NCI-H1436 treated with DMSO at 0.1 percent for 48 hours (cell line): ENCODE measurements at places on chromosomes 7 and 10.

DNA sequence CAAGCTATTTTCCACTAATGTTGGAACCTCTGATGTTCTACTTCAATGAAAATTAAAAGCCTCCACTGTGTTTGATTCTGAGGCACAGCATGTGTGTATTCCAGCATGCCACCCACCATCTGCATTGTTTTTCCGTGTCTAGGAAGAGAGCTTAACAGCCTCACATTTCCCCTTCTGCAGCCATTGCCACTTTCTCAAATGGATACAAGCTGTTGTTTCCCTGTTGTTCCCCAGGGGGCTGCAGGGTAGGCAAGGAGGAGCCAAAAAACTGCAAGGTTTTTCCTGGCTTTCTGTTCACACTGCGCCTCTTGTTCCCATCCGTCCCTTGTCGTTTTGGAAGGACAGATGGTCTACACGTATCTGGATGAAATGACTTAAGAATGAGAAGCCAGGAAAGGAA is 72.3 kb upstream of the DNAJB12 start:
- DNase-seq = no peak

GRCh38 chr7:159209429-159209828 is 64.8 kb upstream of the VIPR2 start:
- no peak for DNase-seq

- DNase-seq = no peak
Observed at GRCh38 chr10:22365233-22365632, 19.9 kb downstream of the SPAG6 start.

DNA sequence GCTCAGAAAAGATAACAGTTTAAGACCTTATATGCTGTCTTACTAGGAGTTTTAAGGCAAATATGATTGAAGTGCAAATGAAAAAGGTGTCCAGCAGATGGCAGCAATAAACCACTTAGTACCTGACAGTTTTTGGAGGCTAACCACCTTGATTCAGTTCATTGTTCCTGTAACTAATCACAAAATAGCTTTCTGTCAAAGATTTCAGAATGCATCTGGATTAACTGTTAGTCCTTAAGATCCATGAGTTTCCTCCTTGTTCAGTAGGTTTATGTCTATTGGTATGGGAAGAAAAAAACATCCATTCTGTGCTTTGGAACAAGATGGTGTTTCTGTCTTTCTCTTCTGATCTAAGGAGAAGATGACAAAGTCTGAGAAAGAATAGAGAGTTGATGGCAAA is 46.6 kb downstream of the CCSER2 start:
- DNase-seq = no peak

DNA sequence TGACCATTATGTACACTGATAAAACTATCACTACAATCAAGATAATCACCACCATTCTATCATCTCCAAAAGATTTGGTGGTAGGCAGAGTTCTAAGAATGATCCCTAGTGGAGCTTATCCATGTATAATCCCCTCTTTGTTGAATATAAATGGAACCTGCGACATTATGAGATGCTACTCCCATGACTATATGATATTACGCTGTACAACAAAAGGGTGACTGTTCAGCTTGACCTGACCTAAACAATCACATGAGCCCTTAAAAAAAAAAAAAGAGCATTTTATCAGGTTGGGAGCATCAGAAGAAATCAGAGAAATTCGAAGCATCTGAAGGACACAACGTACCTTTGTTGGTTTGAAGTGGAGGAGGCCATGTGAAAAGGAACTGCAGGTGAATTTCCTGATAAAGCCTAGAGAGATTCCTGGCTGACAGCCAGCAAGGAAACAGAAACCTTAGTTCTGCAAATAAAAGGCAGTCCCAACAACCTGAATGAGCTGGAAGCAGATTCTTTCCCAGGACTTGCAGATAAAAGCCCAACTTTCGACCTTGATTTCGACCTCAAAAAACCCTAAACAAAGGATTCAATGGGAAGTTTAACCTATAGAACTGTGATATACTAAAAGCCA is 270.7 kb downstream of the ADRA2A start:
- no peak for DNase-seq

DNA sequence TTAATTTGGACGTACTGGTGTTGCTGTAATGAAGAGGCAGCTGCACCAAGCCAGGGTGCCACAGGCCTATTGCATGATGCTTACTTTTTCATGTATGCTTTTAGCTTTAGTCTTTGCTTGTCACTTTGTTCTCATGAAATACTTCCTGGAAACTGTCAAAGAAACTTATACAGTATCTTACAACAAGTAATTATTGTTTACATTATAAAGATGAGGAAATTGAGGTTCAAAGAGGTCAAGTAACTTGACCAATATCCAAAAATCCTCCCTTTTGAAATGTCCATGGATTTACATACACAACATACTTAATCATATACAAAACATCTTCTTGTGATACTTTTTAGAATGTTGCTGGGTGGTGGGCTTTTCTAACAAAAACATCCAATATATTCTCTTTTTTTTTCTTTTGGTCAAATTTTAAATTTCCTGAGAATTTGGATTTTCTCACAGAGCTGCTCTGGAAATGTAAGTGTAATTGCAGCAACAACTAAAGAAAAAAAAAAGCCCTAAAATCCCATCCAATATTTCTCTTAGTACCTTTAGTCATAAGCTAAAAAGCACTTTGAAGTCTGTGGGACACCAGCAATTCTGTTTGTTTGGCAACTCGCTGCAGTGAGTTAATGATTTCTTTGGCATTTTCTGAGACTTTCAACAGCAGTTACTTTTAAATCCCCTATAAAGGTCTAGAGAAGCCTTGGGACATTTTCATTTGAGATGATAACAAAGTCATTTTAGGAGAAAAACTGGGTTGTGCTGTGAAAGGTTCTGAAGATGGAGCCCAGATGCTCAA is 500.6 kb upstream of the IGFBP3 start:
- DNase-seq = no peak

DNA sequence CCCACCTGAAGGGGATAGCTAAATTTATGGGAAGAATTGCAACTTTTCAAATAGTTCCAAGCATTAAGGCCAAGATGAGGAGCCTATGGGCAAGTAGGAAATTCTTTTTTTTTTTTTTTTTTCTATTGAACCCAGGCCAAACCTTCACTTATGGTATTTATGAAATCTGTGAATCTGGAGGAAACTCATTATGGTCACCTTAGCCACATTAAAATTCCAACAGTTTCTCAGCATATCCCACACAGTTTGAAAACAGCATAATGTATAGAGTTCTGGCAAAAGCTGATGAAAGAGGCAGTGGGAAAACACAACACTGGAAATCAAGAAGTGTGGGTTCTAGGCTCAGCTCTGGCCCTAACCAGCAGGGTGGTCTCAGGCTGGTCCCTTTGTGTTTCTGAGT is 236.9 kb downstream of the PTEN start:
- DNase-seq = no peak

GRCh38 chr7:55036950-55037736 is 18.3 kb downstream of the EGFR start:
- DNase-seq = no peak

DNA sequence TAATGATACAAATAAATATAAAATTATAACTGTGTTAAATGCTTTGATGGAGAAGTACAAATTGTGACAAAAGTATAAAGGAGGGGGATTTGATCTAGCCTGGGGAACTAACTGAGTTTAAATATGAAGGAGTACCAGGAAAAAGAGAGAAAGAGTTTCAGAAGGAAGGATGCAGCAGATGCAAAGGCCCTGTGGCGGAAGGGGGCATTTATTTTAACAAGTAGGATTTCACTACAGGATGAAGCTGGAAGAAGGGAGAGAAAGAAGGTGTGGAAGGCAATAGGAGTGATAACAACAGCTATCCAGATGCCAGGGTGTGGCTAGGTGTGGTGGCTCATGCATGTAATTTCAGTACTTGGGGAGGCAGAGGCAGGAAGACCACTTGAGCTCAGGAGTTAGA is 55.8 kb downstream of the AKR1B1 start:
- no peak for DNase-seq

DNA sequence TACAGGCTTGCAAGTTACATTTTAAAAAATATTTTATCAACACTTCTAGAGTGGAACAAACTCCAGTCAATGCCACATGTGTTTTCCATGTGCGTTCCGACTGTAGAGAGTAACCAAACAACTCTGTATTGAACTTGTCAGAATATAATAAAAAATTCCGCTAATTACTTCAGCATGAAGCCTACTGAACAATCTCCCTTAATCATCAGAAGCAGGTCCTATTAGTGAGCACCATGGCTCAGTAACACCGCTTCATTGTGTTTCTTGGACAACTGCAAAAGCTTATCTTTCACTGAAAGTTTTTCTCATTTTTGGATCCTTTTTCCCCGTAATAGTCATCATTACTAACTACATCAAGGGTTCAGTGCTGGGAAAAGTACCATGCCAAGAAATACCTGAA is 117.0 kb downstream of the MKX start:
- DNase-seq = no peak

GRCh38 chr7:66379542-66380160 is 174.5 kb downstream of the TPST1 start:
- DNase-seq = no peak

- DNase-seq = no peak
Observed at GRCh38 chr10:130481936-130482335, 345.7 kb downstream of the GLRX3 start.

DNA sequence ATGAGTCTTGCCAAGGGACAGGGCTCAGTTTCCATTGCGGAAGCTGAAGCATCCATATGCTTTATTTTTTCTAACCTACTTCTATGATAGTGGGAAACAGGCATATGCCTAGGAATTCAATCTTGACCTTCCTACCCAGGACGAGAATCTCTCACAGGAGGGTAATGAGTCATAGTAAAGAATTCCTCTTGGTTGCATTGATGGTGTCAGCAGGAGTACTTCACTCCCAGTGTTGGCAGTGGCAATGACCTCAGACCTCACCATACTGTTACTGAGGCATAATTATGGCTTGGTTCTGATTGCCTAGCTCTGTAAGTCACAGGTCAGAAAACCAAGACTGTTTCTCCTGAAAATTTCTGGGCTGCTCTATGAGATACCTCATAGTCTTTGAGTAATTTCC is 552.9 kb downstream of the ARL4A start:
- DNase-seq = no peak

- DNase-seq = no peak
Observed at GRCh38 chr10:76430061-76430645, 998.7 kb downstream of the LRMDA start.

GRCh38 chr10:63675171-63675570 is 154.0 kb downstream of the REEP3 start:
- DNase-seq = no peak

DNA sequence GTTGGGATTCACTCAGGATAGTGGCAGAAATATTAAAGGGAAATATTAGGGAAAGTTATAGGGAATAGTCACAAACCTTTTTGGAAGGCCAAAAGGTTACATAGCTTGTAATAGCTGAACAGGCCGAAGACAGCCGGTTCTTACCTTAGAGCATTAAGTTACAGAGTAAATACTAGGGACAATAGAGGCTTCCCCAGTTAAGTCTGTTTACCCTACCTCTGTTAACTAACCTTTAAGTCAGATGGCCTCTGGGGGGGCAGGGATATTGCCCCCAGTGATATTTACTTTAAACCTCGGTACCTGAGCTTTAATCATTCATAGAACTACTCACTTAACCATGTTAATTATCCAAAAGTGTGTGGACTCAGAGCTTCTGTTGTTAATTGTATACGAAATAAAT is 7.4 kb downstream of the POLR1F start:
- DNase-seq = no peak

DNA sequence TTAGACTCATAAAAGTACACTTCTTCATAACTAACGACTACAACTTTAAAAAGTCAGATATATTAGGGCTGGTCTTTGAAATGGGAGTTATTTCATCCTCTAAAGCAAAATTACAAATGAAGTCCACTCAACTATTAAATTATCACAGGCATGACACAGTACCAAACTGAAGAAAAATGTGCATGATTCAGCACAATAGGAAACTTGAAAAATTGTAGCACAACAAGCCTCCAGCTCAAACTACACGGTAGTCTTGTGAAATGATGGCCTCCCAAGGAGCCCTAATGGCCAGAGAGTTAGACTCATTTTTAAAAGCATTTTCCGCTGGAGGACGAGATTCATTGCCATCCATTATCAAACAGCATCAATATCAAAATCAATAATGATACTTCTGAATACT is 76.4 kb downstream of the MAGI2 start:
- DNase-seq = no peak

- no peak for DNase-seq
Observed at GRCh38 chr7:30864101-30864500, 47.6 kb upstream of the AQP1 start.

DNA sequence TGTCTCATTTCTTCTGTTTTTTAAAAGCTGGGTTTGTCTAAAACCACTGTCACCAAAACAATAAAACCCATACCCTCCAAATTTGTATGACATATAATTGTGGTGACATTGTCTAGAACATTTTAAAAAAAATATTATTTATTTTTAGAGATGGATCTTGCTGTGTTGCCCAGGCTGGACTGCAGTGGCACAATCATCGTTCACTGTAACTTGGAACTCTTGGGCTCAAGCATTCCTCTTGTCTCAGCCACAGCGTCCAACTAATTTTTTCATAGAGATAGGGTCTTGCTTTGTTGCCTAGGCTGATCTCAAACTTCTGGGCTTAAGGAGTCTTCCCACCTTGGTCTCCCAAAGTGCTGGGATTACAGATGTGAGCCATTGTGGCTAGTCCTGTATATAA is 116.5 kb downstream of the CCNY start:
- DNase-seq = no peak
